ENCODE measurements at places on chromosomes 16 and 17. TPM values are rescaled to one million over a fixed set of nuclear protein-coding genes. Genes with fewer than 3 reads are reported as not detected.

CPHXL2 gene
- not detected for total RNA-seq

ARHGAP23 gene
- 73.6 TPM for total RNA-seq

ITGAX gene
- total RNA-seq = 1.8 TPM

ITGAD gene
- not detected for total RNA-seq

SGCA gene
- 13.5 TPM for total RNA-seq

TMEM235 gene
- 1.8 TPM for total RNA-seq

ABCC1 gene
- total RNA-seq = 36.1 TPM

CMTM1 gene
- total RNA-seq = 4.3 TPM

HOXB6 gene
- total RNA-seq = not detected

ERN1 gene
- total RNA-seq = 20.7 TPM

ODAD4 gene
- 2.9 TPM for total RNA-seq

TAC4 gene
- not detected for total RNA-seq

CCR7 gene
- not detected for total RNA-seq

KRTAP4-4 gene
- total RNA-seq = not detected

MPP3 gene
- 21.7 TPM for total RNA-seq

PYDC1 gene
- not detected for total RNA-seq

METTL22 gene
- 50.0 TPM for total RNA-seq

NACA2 gene
- not detected for total RNA-seq

OMG gene
- 3.0 TPM for total RNA-seq
